ENCODE measurements at places on chromosomes 7 and 10.

DNA sequence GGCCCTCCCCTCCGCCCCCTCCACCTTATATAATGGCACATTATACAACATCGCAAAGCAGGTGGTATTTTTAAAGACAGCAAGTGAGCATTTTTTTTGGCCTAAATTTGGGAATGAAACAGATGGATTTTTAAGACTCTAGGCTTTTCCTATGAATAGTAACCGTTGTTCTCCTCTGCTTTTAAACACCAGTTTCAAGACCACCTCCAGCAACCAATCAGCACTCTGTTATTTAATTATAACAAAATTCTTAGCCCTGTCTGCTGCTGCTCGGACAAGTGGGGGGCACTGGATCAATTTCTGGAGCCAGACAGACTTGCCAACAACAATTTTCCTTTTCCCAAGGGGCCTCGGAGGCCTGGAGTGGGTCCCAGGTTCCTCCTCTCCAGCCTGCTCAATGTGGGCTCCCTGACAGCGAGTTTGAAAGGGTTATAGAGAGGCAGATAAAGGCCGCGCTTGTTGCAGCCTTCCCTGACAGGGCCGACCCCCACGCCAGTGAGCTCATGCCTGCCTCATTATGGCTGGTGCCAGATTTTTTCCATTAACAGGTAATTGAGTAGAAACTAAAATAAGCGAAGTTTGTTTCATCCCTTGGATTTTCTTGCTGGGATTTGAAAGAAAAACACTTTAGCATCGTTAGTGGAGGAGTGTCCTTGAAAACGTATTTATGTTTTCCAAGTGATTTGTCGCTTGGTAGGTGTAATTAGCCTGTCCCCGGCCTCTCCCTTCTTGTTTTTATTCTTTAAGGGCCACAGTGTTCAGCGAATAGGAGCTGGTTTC is 227.3 kb downstream of the TCF7L2 start:
- no peak for DNase-seq

GRCh38 chr10:103125323-103126267 is 67.5 kb downstream of the NT5C2 start:
- no peak for DNase-seq

DNA sequence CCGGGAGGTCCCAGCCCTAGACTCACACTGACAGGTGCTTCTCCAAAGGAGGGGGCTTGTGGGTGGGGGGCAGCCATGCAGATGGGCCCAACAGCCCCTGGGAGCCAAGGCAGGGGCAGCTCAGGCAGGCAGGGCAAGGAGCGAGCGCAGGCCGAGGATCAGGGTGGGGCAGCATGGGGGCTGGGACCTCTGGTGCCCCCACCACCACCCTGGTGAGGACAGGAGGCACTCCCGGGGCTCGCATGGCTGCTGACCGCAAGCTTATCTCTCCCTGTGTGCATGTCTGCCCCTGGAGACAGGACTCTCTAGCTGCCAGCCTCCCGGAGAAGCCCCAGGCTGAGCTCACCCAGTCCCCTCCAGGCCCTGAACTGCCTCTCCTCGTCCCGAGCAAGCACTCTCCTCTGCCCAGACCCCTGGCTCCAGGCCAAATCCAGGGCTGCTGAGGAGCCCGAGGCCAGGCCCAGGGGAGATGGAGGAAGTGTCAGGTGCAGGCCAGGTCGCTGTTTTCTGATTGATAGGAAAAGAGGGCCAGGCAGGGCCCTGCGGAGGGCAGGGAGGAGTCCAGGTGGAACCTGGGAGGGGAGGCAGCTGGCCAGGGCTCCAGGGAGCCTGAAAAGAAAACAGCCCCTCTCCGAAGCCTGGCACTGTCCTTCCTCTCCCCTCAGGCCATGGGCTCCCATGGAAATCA is 39.0 kb downstream of the PDGFA start:
- no peak for DNase-seq

DNA sequence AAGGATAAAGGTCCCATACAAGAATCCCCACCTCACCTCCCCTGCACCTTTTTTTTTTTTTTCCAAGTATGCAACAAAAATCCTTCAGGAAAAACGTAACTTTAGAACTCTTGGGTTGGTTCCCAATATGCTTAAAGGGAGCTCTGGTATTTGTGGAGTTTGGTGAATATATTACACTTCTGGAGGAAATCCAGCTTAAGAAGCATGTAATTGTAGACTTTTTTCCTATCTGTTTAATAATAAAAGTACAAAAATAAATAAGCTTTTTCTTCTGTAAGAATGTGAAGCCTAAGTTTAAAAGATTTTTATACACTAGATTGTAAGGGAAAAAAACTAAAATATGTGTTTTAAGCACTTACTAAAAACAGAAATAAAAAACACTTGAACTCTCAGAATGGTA is 102.3 kb downstream of the SORBS1 start:
- DNase-seq = no peak

GRCh38 chr10:46558122-46558391 is 1.6 kb upstream of the GPRIN2 start:
- DNase-seq = no peak

- DNase-seq = no peak
These were observed 196.5 kb downstream of the ACTR3B start for GRCh38 chr7:152956006-152956405.

GRCh38 chr7:144786079-144786478 is 49.8 kb downstream of the TPK1 start:
- DNase-seq = no peak

DNA sequence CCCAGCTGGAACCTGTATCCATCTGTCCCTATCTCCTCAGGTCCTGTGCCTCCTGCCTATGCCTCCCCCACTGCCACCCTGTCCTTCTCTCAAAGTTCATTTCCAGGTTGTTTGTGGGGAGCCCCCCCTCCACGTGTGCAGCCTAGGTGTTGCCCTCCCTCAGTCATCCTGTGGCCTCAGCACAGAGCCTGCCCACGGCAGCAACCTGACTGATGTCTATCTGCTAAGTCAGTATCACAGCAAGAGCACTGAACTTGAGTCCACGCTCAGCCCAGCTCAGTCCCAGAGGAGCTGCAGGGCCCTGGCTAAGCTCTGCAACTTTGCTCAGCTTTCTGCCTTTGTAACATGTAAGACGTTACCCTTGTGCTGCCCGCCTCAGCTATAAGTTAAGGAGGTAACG is 28.7 kb downstream of the FAM53B start:
- no peak for DNase-seq

DNA sequence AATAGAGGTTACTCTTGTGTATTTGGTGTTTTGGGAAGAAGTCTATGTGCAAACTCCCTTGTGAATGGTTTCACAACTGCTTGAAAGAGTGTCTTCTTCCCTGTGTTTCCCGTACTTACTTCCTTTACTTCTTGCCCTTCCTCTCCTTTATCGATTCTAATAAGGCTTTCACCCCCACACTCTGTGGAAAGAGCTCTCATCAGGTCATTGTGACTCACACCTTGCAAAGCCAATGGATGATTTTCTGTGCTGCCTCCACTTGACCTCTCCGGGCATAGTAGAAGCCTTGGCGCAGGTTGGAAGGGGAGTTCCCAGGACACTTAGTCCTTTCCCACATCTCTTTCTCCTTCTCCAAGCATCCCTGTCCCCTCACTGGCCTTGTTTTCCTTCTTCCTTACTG is 6.2 kb upstream of the TSPAN15 start:
- no peak for DNase-seq

DNA sequence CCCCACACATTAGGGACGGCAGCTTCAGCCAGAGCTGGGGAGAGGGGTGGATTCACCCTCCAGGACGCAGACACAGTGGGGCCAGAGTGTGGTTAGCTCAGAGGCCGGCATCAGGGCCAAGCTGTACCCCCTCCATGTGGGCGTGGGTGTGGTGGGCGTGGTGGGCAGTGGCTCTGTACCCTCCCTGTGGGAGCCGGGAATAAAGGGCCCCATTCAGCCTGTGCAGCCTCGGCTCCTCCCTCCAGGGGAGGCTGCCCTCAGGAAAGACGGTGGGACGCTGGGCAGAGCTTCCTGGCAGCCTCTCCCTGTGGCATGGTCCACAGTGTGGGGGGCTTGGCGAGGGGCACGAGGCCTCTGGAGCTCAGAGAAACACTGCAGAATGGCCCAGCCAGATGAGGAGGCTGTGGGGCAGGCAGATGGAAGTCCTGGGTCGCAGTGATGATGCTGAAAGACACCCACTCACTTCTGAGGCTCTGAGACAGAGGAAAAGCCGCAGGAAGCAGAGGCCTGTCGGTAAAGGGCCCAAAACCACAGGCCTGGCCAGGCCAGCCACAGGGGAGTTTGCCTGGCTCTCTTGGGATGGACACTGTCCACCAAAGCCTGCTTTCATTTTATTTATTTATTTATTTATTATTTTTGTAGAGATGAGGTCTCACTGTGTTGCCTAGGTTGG is 108.0 kb downstream of the SH3PXD2A start:
- DNase-seq = peak; percentile 56

- no peak for DNase-seq
These were observed 37.4 kb upstream of the MEOX2 start for GRCh38 chr7:15723841-15724240.

- no peak for DNase-seq
These were observed 457.9 kb upstream of the TPK1 start for GRCh38 chr7:145293754-145294153.

- no peak for DNase-seq
These were observed 17.7 kb downstream of the IFIT3 start for GRCh38 chr10:89345367-89346000.

GRCh38 chr10:119328223-119328622 is 120.9 kb downstream of the GRK5 start:
- DNase-seq = no peak

DNA sequence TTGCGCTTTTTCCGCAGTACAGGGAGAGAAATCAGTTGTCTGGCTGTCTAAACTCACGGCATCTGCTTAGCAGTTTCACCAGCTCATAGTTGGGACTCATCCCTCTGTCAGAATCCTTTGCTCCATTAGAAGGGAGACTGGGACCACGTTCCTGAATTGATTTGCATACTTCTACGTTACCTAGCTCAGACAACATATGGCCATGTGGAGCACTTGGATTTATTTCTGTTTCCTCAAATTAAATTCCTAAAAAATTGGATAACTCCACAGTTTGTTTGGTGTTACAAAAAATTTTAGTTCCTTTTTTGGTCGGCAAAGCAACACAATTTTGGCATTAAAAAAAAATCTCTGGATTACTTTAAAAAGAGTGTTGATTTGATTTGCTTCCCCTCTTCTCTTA is 614.0 kb downstream of the AUTS2 start:
- DNase-seq = no peak

DNA sequence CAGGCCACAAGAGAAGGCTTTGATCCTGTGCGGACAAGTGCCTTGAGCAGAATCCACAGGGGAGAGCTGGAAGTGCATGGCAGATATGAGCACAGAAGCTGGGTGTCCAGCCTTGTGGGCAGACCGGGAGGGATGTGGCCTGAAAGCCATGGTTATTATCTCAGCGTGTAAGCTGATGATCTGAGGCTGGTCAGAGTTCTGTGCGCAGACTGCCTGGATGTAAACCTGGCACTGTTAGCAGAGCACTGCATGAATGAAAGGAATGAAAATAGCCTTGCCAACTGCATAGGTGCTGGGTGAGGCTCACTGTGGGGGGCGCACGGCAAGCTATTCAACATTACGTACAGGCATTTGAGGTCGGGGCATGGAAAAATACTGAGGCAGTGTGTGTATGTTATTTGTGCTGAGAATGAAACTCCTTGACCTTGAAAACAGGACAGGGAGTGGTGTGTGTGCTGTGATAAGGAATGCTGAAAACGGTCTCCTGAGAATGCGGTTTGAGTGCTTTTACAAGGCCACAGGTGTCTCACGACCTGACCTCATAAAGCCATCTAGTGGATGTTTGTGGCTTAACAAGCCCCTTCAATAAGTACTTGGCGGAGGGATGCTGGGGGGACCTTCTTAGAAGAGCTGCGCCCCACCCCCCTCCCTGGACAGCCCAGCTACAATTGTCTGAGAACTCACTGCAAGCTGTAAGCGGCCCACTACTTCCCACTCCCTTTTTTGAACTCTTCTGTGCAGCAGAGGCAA is 18.7 kb downstream of the AKR1C1 start:
- DNase-seq = peak; percentile 16

- DNase-seq = peak; percentile 15
These were observed 156.0 kb downstream of the SEMA3D start for GRCh38 chr7:85030893-85031292.

DNA sequence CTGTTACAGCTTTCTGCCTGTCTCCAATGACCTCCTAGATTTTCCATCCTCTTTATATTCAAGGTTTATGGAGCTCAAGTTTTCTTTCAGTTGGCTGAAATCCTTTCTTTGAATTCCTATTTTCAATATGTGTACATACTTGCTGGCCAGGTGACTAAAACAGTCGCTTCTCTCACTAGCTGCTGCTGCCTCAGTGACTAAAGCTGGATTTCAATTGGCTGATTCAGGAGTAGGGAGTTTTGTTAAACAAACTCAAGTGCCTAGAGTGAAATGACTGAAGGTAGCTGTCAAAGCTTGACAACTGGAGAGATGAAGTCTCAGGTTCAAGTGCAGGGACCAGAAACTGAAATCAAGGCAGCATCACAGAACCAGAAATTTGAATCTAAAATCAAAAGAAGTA is 6.7 kb upstream of the POLR1F start:
- peak; percentile 25 for DNase-seq

DNA sequence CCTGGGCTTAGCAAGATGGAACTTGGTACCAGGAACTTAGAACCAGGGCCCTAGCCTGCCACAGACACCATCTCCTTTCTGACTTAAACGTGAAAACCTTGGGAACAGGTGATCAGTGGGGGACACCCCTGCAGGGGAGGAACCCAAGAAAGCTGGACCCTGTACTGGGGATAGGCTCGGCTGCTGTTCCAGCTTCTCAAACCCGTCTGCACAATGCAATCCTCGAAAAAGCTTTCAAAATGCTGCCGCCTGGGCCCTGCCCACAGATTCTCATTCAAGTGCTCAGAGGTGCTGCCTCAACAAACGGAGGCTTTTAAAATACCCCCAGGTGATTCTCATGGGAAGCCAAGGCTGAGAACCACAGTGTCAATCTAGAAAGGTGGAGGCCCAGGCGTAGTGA is 169.7 kb downstream of the ARHGAP21 start:
- no peak for DNase-seq

- DNase-seq = no peak
These were observed 10.4 kb downstream of the RALA start for GRCh38 chr7:39633563-39634477.

GRCh38 chr10:126177417-126178030 is 210.8 kb downstream of the ADAM12 start:
- DNase-seq = no peak

Data from mammary epithelial cell (primary cell).